Stimulated activated CD8-positive, alpha-beta memory T cell treated with anti-CD3 and anti-CD28 coated beads, Interleukin-7, amount 100 ng/mL, for 1 hour (primary cell): ENCODE measurements at places on chromosomes 3 and 15.

DNA sequence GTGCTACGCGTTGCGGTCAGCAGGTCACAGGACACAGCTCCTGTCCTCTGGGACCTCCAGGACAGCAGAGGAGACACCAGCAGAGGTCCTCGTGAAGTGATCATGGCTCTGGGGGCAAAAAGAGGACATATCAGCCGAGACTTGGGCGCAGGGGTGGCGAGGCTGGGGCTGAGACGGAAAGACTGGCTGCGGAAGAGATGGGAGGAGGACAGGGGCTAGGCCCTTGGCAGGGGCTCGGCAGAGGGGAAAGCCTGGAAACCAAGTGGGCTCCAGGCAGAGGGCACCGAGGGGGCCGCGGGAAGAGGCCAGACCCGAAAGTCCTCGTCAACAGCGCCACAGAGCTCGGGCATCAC is 4.9 kb upstream of the CFAP100 start:
- no peak for DNase-seq

DNA sequence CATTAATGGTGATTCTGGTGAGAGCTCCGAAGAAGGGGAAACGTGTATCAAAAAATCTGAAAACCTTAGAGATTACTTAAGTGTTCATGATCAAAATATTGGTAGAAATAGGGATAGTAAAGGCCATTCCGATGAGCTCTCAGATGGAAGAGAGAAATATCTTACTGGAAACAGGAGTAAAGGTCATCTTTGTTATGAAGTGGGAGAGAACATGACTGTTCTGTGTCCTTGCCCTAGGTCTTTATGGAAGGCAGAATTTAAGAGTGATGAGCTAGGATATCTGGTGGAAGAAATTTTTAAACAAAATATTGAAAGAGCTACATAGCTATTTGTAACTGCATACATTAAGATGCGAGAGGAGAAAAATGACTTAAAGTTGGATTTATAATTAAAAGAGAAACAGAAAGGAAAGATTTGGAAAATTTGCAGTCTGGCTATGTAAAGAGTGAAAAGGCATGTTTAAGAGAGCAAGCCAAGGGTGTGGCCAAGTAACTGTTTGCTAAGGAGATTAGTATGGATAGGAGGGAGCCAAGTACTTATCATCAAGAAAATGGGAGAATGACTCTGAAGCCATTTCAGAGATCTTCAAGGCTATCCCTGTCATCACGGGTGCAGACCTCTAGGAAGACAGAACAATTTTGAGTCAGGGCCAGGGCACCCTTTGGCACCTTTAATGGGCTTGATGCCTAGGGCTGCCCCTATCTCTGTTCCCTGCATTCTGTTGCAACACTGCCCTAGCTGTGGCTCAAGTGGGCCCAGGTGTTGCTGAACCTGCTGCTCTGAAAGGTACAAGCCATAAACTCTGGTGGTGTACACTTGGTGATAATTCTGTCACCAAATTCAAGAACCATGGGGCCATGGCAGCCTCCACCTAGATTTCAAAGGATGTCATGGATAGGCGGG is 27.3 kb downstream of the SLMAP start:
- no peak for DNase-seq

GRCh38 chr3:132220986-132221385 is 96.2 kb upstream of the ACP3 start:
- DNase-seq, result no peak

- DNase-seq, result no peak
These were observed 89.9 kb upstream of the TSPAN3 start for GRCh38 chr15:77160562-77161478.

DNA sequence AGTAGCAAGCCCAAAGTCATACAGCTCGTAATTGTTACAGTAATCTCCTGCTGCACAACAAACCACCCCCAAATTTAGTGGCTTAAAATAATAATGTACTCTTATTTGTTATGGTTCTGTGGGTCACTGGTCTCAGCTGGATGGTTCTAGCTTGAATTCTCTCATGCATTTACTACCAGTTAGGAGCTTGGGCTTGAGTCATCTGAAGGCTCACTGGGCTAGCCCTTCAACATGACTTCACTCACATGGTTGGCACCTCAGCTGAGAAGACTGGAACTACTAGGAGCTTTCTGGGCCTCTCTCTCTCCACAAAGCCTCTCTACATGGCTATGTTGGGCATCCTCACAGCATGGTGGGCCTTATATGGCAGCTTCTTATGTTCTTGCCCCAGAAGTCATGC is 12.5 kb downstream of the PCOLCE2 start:
- no peak for DNase-seq

- no peak for DNase-seq
These were observed 126.2 kb downstream of the CLSTN2 start for GRCh38 chr3:140061211-140061610.

DNA sequence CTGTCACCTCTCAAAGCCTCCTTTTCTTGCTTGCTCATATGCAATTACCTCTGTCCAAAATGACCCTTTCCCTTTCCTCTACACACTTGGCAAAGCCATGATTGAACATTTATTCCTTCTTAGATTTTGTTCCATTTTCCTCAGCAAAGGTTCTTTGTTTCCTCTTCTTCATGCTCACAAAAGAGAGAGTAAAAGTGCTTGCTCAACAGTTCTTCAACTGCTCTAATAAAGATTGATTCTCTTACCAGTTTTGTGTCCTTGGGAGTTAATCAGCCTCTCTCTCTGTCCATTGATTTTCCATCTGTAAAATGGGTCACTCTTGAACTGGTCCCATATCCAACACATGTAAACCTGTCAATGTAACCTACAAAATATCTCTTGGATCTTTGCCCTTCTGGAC is 186.4 kb downstream of the WNT5A start:
- DNase-seq, result no peak

DNA sequence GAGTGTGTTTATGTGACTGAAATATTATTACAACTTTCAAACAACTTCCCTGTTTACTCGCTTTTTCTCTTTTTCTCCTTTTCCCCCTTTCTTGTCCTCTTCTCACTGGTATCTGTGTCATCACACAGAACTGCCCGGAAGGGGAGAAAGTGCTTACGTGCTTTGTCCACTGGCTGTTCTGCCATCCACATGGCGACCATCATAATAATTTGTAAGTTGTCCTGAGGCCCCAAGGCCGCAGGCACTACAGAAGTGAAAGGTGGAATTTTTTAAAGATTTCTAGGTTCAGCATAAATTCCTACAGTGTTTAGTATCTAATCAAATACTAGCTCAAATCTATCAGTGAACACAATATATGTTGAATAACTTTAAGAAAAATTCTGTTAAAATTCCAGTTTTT is 26.7 kb upstream of the ABHD10 start:
- DNase-seq, result no peak

- no peak for DNase-seq
These were observed 284.8 kb upstream of the CTNNB1 start for GRCh38 chr3:40914475-40914874.

DNA sequence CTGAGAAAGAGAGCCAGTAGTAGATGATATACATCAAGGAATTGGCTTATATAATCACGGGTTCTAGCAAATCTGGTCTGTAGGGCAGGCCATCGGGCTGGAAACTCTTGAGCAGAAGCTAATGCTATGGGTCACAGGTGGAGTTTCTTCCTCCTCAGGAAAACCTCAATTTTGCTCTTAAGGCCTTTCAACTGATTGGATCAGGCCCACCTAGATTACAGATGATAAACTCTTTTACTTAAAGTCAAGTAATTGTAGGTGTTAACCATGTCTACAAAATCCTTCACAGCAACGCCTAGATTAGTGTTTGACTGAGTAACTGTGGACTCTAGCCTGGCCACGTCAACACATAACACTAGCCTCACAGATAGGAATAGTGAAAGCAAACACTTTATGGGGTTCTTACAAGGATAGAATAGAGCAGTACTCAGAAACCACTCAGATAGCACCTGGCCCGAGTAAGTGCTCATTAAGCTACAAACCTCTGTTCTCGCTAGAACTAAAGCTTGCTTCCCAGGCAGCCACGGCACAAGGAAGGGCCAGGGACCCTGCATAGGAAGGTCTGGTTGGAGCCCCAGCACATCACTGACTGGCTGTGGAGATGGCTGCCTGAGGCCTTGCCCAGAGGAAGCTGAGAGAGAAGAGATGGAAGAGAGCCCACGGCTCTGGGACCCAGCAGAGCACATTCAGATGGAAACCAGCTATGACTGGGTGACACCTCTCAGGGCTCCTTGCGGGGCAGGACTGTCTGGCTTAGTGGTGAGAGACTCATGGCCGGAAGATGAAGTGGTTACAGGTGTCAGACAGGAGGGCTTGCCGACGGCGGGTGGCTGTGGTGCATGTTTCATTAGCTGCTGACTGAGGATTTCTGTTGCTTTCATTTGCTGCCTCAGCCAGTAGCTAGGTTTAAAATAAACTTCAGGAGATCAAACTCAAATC is 202.5 kb upstream of the TLE3 start:
- peak; percentile 57 for DNase-seq

GRCh38 chr3:23640471-23641146 is 165.1 kb upstream of the UBE2E1 start:
- DNase-seq, result no peak

DNA sequence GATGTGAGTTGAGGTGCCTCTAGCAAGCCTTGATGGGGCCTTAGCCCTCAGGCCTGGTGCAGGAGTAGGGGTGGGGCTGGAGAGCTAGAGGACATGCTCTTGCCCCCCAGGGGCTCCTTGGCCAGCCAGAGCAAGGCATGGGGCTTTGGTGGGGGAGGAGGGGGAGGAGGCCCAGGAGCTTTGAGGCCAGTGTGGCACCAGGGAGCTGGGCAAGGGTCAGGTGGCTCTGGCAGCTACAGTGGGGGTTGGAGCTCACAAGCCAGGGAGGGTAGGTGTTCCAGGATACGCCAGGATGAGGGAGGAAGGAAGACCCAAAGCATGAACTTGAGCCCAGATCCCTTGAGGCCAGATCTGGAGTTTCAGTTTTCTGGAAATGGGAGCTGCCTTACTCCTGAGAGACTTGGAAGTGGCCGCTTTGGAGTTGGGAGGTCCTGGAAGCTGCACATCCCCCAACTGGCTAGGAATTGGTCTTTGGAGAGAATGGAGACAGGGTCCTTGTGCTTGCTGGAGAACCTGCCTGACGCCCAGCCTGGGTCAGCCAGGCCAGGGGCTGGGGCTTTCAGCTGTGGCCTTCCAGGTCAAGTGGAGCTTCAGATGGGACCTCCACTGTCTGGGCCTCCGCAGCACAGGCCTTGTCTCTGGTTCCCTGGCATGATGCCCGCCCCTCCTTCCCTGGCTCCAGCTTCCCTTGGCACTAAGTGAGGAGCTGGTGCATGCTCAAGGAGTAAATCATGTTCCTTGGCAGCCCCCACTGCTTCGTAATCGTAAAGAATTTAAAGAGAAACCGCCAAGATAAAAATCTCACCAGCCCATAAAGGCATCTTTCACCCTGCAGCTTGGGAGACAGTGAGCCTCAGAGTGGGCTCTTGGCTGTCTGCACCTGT is 8.7 kb downstream of the SEMA3F start:
- no peak for DNase-seq

- DNase-seq, result no peak
These were observed 25.3 kb upstream of the RNF111 start for GRCh38 chr15:58962136-58962535.

DNA sequence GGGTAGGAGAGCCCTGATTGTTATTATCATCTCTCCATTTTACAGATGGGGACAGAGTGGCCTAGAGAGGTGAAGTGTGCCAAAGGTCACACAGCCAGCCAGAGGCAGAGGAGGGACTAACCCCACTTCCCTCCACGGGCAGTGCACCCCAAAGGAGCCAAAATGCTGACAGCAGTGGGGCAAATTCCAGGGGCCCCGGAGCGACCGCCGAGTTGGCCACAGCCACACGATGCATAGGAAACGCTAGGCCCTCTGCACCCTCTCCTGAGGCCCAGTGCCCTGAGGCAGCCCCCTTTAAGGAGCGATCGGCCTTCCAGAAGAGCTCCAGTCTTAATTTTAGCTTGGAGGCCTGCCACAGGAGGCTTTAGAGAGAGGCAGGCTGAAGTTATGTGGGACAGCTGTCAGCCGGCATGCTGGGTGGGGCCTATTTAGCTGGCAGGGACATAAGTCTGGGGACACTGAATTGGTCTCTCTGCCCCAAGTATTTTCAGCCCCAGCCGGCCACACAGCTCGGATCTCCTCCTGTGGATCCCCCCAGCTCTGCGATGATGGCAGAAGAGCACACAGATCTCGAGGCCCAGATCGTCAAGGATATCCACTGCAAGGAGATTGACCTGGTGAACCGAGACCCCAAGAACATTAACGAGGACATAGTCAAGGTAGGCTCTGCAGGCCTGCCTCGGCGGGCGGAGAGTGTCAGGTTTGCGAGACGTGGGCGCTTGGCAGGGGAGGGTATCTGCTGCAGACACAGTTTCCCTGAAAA is at the start of gene CAV3:
Gene CAV3 (plus strand): TSS at position 471 of the 763 bp plus-strand sequence. CDS start 75 bp downstream, at position 546.
- no peak for DNase-seq

DNA sequence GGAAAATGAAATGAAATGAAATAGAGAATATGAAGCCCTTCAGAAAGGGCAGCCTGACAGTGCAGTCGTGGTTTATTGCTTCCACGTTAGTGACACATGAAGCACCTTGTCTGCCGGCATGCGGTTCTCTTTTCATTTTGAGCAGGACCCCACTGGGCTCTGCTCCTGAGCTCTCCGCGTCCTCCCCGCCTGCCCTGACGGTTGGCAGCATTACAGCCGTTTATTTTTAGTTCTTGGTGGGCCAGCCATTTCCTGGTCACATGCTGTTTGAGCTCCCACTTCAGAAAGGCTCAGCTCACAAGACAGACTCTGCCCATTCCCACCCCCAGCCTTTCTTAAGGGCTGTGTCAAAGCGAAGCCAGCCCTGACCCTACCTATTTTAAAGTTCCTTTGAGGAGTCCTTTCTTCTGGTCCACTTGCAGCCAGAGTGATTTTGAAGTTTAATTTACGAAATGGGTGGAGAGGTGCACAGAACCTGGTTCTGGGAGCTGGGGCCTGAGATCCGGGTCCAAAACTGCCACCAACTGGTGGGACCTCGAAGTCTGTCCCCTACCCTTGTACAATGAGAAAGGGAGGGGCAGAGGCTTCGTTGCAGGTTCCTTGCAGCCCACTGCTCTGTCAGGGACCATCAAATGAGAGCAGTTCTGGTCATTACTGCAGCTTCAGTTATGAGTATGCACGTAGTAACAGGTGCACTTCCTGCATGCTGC is 60.1 kb downstream of the MGLL start:
- no peak for DNase-seq

- no peak for DNase-seq
These were observed 682.2 kb upstream of the BCHE start for GRCh38 chr3:166519443-166519842.

DNA sequence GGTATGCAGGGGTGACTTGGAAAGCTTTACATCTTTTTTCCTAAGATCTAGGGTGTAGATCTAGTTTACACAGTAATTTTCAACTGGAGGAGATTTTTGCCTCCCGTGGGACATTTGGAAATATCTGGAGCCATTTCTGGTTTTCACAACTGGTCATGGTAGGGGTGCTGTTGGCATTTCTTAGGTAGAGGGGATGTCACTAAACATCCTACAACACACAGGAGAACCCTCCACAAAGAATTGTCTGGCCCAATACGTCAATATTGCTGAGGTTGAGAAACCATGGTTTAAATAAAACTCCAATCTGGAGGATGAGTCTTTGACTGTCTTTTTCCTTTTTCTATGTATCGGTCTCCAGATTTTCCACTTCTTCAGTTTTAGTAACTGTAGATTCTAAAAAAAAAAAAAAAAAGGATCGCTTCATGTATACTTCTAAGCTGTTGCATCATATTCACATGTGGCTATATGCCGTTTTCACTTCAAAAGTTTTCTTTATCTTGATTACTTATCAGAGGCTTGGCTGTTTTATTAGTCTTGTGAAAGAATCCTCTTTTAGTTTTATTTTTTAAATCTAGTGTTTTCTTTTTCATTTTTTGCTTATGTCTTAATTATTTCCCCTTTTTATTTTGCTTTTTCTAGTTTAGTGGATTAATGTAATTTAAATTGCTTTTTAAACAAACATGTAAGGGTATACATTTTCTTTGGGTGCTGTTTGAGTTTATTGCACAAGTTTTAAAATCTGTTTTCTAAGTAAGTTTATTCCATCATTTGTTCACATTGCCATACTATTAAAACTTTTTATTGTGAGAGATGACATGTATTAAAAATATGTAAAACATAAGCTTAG is 21.2 kb downstream of the UBE2Q2 start:
- no peak for DNase-seq
